Stimulated activated CD8-positive, alpha-beta memory T cell treated with anti-CD3 and anti-CD28 coated beads, Interleukin-4, amount 100 ng/mL, for 1 hour (primary cell): ENCODE measurements at places on chromosomes 5 and 9.

- DNase-seq: no peak
Observed at GRCh38 chr9:94168203-94169000, 84.1 kb downstream of the PTPDC1 start.

- no peak for DNase-seq
Observed at GRCh38 chr5:144333336-144333920, 162.8 kb downstream of the KCTD16 start.

GRCh38 chr5:76980518-76981144 lies 27.8 kb downstream of the CRHBP start:
- no peak for DNase-seq

GRCh38 chr5:82476155-82476554 lies 198.0 kb upstream of the RPS23 start:
- no peak for DNase-seq

- no peak for DNase-seq
Observed at GRCh38 chr5:9818340-9818845, 188.2 kb upstream of the TAS2R1 start.

- no peak for DNase-seq
Observed at GRCh38 chr5:139593716-139594319, 32.7 kb downstream of the UBE2D2 start.

DNA sequence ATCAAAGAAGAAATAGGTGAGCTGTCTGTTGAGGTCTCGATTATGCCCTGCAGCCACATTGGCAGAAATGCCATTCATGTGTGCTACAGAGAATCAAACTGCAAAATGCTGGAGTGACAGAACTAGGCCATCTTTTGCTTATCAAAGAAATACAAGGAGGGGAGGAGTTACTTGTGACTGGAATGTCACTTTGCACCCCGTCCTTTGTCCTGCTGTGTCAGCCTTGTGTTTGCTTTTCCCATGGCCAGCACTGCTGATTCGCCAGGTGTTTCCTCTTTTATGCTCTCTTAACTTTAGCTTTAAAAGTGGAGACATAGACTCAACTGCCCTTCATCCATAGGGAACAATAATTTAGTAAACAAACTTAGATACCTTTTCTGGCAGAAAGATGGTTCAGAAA lies 54.3 kb downstream of the SLC46A2 start:
- DNase-seq: no peak

DNA sequence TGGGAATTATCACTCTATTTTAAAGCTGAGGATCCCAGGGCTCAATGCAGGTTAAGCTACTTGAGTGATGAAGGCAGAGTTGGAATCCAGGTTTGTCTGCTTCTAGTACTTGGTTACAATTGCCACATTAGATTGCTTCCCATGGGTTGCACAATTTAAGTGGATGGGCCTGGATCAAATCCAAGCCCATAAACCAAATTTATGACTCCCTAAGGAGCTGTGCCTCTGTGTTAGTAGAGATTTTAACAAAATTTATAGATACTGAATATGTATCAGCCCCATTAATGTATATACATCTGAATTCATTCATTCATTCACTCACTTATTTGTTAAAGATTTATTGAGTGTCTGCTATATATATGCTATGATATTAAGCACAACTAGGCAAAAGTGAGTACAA lies 332.3 kb upstream of the KLF9 start:
- no peak for DNase-seq

GRCh38 chr5:14011089-14012020 lies 66.9 kb upstream of the DNAH5 start:
- DNase-seq: no peak

- no peak for DNase-seq
Observed at GRCh38 chr5:116559673-116560164, 14.9 kb downstream of the SEMA6A start.

DNA sequence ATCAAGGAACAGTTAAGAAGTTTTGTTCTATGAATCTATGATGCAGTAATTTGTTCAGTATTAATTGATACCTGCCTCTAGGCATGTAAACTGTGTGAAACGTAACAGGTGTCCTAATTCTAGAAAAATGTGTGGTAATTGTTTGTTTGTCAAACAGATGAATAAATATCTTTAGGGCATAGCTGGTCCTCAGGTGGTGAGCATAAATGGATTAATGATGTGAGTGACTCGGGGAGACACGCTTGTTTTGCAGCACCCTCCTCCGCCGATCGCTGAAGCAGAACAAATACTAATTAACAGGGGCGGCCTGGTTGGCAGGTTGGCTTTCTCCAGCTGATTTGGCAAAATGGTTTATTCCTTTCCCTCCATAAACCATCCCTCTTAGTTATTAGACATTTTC lies 88.8 kb downstream of the TLE4 start:
- DNase-seq: no peak

DNA sequence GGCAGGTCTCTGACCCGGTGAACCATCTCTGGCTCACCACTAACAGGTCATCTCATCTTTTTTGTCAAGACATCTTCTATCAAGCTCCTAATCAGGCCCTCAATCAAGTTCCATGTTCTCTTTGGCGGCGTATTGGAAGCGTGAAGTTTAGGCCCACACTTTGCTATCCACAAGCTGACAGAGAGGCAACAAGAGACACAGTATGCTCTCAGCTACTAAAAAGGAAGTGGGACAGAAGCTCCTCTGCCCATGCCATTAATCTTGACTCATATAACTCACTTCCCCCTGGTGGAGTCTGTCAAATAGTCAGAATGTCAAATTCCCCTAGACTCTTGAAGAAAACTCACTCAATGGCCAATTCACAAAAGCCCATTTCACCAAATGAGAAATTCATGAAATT lies 77.6 kb upstream of the TMC1 start:
- DNase-seq: no peak

DNA sequence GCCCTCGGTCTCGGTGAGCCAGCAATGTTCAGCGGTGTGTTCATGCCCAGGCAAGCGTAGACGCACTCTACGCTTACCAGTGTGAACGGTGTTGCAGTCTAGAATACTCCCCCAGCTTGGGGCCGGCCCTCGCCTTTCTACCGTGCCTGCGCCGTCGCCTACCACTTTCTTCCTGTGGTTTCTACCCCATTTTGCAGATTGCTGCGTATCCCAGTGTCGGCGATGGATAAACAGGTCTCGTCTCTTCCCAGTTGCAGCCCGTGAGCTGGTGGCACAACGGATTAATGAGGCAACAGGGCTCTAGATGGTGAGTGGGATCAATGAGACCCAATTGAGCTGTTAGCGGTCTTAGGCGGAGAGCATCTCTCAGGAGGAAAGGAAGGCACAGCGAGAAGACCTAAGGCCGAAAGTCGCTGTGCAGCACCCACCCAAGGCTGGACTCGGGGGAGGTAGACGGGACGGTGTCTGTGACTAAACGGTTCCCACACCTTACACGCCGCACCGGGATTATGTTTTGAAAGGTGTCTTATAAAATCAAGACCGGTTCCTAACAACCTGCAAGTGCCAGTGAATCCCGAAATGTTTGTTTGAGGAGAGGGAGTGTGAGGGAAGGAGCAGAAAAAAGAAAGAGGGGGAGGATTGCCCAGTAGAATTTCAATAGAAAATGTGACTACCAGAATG lies 5.8 kb downstream of the OTP start:
- DNase-seq: no peak

- no peak for DNase-seq
Observed at GRCh38 chr5:80191991-80192398, 63.9 kb downstream of the SERINC5 start.

- DNase-seq: no peak
Observed at GRCh38 chr5:77208507-77209163, 1.8 kb upstream of the PDE8B start.

GRCh38 chr9:79254900-79255650 lies 316.7 kb upstream of the TLE4 start:
- no peak for DNase-seq

- no peak for DNase-seq
Observed at GRCh38 chr5:94784536-94785505, 166.4 kb downstream of the SLF1 start.

DNA sequence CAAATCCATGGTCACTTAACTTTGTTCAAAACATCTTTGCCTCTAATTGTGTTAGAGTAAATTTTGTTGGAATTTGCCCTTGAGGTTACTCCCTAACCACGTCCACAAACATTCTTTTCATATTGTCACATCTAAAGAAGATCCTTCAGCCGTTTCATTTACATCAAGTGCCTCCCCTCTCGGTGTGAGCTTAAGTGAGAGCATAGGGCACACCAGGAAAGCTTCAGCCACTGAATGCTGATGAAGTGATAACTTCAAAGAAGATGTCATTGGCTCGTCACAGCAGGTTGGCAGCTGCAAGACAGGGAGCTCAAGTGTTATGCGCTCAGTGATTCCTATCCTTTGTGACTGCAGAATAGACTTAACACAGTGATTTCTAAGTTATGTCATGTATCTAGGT lies 49.6 kb upstream of the ADAMTS19 start:
- DNase-seq: no peak

DNA sequence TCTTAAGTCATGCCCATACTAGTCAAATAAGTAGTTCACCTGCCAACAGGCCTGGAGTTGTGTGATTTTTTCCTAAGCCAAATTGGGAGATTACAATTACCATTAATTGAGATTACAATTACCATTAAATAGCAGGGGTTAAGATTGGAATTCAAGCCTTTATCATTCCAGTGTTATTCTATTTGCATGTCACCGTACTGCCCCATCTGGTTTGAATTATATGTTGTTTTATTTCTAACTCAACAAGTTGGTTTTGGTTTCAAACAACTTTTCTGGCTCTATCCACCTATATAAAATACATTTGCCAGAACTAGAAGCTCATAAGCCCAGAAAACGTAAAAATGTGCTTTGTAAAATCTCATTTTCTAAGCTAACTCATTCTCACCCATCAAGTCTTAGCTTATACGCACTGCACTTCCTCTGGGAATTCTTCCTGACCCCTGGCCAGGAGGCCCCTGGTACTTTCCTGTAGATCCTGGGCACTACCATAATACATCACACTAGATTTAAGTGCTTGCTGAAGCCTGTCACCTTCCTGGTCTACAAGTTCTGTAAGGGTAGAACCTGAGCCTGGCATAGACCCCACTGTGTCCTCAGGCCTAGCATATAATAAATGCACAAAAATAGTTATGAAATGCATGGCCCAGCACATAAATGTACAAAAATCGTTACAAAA lies 242.0 kb upstream of the TRPM3 start:
- DNase-seq: no peak

DNA sequence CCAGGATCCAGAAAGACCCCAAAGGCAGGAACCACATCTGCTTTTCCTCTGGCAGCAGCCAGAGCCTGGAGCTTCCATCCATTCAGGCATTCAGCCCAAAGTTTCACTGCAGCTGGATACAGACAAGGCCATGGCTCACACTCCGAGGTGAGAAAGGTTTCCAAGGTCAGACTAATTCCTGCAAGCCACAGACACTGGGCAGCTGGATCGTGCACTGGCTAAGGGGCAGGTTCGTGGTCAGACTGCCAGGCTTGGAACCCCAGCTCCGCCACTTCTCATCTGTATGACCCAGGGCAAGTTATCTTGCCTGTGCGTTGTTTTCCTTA lies 36.9 kb downstream of the SPOCK1 start:
- DNase-seq: no peak

- DNase-seq: no peak
Observed at GRCh38 chr5:59709346-59709821, 184.1 kb downstream of the PDE4D start.

GRCh38 chr5:30994176-30994575 lies 199.3 kb upstream of the CDH6 start:
- no peak for DNase-seq

GRCh38 chr9:93909242-93909616 lies 45.9 kb downstream of the BARX1 start:
- DNase-seq: no peak

DNA sequence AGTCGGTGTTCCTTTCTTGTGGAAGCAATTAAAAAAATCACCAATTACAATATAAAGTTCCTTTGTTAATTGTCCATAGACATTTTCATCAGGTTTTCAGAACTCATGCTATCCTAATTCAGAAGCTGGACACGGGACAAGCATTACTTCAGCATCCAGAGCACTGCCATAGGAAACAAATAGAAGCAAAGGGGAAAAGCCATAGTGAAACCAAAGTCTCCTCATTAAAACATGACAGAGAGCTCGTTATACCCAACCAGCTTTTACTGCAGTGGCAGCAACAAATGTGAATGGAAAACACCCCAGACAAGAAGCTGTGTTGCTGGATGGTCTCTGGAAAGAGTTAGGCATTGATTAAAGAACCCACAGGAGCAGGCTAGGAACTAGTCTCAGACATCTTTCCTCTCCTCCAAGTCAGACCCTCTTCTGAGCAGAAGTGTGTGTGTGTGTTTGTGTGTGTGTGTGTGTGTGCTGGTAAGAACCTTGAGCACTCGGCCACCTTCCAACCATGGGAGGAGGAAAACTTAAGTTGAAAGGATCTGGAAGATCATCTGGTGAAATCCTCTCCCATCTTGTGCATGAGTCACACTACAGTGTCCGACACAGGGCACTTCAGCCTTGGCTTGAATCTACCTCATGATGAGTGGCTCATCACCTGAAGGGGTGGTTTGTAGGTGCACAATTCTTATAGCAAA lies 162.6 kb upstream of the ADAMTS16 start:
- DNase-seq: no peak

- no peak for DNase-seq
Observed at GRCh38 chr9:116585896-116586295, 101.2 kb upstream of the TRIM32 start.

GRCh38 chr5:175060257-175060656 lies 335.9 kb downstream of the MSX2 start:
- DNase-seq: no peak

DNA sequence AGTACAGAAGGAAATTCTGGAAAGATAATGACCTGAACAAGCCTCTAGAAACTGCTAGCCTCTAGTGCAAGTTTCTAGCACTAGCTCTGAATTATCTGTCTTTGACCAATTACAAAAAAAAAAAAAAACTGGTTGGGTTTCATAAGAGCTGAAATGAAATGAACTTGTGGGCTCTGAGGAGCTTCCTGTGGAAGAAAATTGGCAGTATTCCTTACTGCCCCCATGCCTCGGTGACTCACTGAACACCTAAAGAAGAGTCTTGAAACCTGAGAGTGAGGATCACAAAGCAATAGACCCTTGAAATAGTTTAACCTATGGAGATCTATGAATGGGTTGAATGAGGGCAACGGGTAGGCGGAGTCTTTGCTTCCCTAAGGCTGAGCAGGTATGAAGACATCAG lies 263.6 kb upstream of the RASA1 start:
- DNase-seq: no peak

- no peak for DNase-seq
Observed at GRCh38 chr5:96928931-96929708, 6.8 kb upstream of the LNPEP start.

- DNase-seq: no peak
Observed at GRCh38 chr5:78597974-78598371, 50.6 kb downstream of the LHFPL2 start.
